ENCODE measurements at places on chromosomes 12 and 14.
A peak's percentile ranks its signal among the peaks of the same experiment; 100 is the strongest.

- no peak for DNase-seq
These were observed 6.4 kb downstream of the KTN1 start for GRCh38 chr14:55586411-55586810.

DNA sequence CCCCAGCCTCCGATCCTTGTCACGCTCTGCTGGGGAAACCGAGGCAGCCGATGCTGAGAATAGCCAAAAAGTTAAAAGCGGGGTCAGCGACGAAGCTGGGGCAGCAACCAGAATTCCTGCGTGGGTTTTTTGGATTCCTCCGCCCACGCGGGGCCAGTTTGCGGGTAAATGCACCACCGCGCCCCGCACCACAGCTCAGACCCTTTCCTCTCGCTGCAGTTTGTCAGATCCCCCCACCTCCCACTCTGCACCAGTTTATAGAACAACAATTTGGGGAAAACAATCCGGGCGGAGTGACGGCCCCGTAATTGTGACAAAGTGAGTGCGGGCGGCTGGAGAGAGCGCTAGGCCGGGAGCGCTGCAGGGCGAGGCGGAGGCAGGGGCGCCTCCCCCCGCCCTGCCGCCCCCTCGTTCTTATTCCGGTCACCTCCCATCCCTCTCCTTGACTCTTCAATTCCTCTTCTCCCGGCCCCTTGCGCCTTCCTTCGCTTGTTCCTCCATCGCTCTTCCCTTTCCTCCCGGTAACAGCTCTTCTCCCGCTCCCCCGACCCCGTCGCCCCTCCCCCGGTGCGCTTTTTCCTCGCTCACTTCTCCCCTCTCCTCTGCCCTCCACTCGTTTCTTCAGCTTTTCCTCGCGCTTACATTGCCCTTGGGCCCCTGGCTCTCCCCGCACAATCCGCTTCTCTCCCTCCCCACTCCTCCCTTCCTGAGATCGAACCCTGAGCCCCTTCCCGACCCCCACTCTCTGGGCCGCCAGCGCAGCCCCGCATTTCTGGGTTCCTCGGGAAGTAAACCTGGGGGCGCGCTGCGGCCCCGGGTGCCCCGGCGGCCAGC lies 646 bp upstream of the DNAJC22 start:
- no peak for DNase-seq

- no peak for DNase-seq
These were observed 85.9 kb downstream of the KIF21A start for GRCh38 chr12:39357041-39357440.

GRCh38 chr12:25052914-25053211 lies 104.0 kb upstream of the BCAT1 start:
- no peak for DNase-seq

DNA sequence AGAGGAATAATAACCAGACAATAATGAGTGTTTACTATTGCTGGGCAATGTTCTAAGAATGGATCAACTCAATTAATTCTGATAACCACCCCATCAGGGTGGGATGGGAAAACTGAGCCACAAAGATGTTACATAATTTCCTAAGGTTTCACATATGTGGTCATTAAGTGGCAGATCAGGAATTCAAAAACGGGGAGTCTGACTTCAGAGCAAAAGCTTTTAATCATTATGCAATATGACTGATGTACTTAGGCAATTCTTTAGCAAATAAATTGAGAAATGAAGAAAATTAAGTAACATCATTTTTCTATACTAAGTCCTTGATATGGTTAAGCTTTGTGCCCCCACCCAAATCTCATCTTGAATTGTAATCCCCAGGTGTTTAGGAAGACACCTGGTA lies 53.4 kb downstream of the PLCZ1 start:
- no peak for DNase-seq

DNA sequence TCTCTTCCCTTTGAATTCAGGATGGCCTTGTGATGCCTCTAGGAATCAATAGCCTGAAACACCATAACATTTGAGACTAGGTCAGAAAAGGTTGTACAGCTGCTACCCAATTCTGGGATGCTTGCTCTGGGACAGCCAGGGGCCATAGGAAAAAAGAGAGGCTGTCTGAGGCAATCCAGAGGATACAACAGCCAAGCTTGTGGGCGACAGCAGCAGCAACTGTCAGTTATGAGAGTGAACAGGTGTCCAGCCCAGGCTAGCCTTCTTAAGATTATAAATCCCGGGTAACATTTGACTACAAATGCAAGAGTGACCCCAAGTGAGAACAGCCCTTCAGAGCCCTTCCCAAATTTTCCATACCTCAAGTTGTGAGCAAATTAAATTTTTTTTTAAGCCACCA lies 11.1 kb downstream of the DCN start:
- no peak for DNase-seq

GRCh38 chr14:31492759-31493498 lies 5.1 kb upstream of the GPR33 start:
- DNase-seq = no peak

- DNase-seq = peak; percentile 80
These were observed 1.1 kb upstream of the NAB2 start for GRCh38 chr12:57087691-57088353.

DNA sequence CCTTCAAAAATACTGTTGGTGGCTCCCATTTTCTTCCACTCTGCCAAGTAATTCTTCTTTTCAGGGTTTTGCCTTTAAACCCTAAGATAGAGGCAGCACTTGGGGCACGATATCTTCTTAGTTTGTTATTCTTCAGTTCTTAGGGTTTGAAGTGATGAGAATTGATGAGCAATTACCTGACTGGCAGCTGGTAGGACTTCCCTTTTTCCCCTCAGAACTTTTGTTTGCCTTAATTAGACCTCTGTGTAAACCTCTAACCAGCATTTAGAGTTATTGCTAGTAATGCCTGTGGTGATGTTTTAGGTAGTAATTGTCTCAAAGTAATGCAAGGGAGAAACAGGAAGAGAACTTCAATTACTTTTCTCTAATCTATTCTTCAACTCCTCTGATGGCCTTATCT lies 683.5 kb downstream of the RPL10L start:
- DNase-seq = no peak

DNA sequence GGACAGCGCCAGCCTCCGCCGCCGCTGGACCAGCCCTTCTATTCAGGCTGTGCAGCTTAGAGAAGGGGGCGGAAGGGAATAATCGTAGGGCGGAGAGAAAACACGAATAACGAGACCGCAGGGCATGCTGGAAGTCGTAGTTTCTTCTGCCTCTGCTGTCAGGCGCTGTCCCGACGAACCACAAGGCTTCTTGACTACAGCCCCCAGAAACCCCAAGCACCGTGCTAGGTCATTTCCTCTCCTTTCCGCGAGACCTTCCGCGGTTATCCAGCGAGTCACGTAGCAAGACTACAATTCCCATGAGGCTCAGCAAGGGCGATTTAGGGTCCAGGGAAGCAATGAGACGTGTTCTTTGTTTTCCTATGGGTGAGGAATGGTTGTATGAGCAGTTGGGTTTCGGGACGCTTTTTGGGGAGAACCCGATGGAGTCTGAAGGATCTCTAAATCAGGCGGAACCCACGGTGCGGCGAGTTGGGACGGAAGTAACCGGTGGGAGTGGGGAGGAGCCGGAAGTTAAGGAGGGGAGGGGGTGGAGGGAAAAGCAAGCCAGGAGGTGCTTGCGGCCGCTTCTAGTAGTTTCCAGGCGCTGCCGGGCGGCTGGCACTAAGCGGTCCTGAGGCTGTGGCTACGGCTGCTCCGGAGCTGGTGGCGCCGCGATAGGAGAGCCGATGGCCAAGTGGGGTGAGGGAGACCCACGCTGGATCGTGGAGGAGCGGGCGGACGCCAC lies at the start of the genes AHSA1 and VIPAS39:
Gene AHSA1, plus strand, starts transcription at position 572 of the 727 bp plus-strand sequence. Its CDS starts 97 bp downstream, at position 669.
Gene VIPAS39, minus strand, starts transcription at position 80 of the 727 bp plus-strand sequence. CDS start 3,499 bp downstream, outside the sequence.
- peak; percentile 99 for DNase-seq

GRCh38 chr12:67885375-67886169 lies 103.7 kb upstream of the IFNG-AS1 start:
- DNase-seq = peak; percentile 26

GRCh38 chr14:21074398-21075272 lies 4.5 kb downstream of the ARHGEF40 start:
- no peak for DNase-seq

DNA sequence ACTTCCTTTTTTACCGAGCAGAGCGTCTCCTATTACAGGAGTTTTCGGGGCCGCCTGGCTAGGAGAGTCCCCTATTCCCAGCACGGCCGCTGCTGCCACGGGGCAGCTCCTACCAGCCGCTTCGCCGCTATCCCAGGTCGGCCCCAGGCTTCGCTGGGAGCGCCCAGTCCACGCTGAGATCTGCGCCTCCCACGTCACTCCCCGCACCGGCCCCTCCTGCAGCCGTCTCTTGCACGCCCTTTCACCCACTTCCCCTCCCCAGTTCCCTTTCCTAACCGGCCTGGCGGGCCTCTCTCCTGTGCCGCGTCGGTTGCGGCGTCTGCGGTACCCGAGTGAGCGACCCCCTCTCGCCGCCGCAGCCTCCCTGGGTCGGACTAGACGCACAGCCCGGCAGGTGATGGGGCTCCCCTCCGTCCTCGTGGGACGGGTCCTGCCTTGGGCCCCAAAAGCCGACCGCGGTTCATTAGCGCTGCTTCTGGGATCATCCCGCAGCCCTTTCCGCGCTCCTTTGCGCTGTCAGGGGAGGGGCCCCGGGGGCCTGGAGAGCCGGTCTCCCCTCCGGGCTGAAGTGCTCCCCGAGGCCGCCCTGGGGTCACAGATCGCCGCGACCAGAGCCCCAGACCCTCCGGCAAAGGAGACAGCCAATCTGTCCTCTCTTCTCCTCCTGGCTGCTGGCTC lies 1318.4 kb downstream of the TMEM121 start:
- DNase-seq = no peak

- DNase-seq = no peak
These were observed 48.3 kb downstream of the MVK start for GRCh38 chr12:109621901-109622364.

GRCh38 chr12:110282956-110283817 lies 2.1 kb downstream of the ATP2A2 start:
- no peak for DNase-seq

GRCh38 chr14:22226381-22226780 lies 362.6 kb downstream of the DAD1 start:
- no peak for DNase-seq

DNA sequence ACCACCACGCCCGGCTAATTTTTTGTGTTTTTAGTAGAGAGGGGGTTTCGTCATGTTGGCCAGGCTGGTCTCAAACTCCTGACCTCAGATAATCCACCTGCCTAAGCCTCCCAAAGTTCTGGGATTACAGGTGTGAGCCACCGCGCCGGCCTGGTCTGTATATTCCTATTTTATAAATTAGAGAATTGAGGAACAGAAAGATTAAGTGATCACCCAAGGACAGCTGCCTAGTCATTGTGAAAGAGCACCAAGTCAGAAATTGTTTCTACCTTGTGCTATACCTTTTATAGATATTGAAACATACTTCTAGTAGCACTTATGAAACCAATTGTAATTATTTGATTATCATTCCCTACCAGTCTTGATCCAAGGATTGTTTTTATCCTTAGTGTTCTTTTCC lies 1.9 kb downstream of the KNTC1 start:
- no peak for DNase-seq

- no peak for DNase-seq
These were observed 2.0 kb downstream of the PTPN11 start for GRCh38 chr12:112420740-112421139.

- no peak for DNase-seq
These were observed 21.3 kb upstream of the BCDIN3D start for GRCh38 chr12:49863946-49864797.

DNA sequence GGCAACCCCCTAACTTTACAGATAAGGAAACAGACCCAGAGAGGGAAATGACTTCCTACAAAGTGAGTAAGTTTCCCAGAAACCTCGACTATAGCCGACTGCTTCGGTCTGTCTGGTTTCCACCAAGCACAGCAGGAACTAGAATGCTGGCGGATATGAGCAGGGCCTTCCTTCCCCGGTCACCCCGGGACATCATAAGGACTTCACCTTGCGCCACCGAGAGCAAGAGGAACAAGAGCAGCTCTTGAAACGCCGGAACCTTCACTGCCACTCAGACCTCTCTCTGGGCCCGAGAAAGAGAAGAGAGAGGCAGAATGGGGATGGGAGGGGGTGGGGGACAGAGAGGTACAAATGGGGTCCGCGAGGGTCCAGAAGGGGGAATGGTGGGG lies 29.4 kb upstream of the GPR68 start:
- no peak for DNase-seq

DNA sequence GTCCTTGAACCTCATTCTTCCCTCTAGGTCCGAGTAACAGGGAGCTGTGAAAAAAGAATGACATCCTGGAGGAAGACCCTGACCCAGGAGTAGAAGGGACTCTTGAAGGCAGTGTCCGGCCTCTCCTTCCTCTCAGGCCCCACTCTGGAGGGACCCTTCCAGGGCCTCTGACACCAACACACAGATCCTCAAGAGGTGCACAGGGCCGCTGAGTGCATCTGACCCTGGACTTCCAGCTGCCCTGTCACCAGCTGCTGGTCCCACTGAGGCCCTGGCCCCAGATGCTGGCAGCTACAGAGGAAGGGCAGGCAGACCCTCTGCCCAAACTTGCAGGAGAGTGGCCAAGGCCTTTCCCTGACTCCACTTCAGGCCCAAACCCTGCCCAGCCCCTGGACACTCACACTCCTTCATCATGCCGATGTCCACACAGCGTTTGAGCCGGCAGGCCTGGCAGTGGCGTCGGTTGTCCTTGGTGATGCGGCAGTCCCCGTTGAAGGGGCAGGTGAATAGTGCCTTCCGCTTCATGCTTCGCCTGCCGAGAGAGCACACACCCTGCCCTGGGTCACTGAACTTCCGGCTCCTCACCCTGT lies 40.1 kb downstream of the VDR start:
- DNase-seq = no peak

GRCh38 chr12:106090591-106091445 lies 47.9 kb downstream of the NUAK1 start:
- DNase-seq = no peak

DNA sequence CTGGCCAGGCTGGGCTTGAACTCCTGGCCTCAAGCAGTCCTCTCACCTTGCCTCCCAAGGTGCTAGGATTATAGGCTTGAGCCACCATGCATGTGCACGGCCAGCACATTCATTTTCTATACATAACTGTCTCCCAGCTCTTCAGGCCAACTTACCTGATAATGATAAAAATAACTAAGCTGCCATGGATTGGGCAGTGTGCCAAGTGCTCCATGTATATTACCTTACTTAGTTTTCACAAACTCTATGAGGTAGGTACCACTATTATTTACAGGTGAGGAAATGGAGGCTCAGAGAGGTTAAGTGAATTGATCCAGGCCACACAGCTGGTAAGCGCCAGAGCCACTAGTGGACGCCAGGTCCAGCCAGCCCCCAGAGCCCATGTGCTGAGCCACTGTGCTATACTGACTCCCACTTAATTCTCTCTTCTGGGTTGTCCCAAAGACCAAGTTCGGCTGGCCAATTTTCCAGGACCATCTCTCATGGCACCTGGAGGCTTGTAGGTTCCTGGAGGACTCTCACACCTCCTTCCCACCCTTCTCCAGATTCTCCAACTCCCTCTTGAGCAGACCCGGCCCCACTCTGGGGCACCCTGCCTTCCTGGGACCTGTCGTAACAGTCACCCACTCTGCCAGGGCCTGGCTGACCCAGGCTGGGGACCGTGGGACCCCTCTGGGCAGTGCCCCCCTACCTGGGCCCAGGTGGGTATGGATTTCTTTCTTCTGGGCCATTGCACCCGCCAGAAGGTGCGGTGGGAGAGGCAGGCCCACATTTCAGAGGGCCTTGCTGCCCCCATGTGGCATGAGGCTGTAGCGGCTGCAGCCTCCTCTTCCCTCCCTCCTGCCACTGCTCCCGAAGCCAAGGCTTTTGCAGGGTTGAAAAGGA lies 30.2 kb upstream of the CIPC start:
- DNase-seq = no peak
